CD4-positive, CD25-positive, alpha-beta regulatory T cell (primary cell): ENCODE measurements at places on chromosomes 2 and 18. TPM values are rescaled to one million over a fixed set of nuclear protein-coding genes. Genes with fewer than 3 reads are reported as not detected.

- no peaks in the 10 kb centered on the region for H3K36me3 ChIP-seq
- no peak overlapping the region for H3K4me3 ChIP-seq
- DNase-seq = no peak
- no peak overlapping the region for H3K27ac ChIP-seq
These were observed 145.9 kb downstream of the FMNL2 start for GRCh38 chr2:152480821-152481399.

- no peaks in the 10 kb centered on the region for H3K4me1 ChIP-seq
- H3K27me3 ChIP-seq = no peaks in the 10 kb centered on the region
- no peaks in the 10 kb centered on the region for H3K36me3 ChIP-seq
- H3K4me3 ChIP-seq = no peak overlapping the region
These were observed 23.4 kb upstream of the LRRC30 start for GRCh38 chr18:7207366-7207915.

DNA sequence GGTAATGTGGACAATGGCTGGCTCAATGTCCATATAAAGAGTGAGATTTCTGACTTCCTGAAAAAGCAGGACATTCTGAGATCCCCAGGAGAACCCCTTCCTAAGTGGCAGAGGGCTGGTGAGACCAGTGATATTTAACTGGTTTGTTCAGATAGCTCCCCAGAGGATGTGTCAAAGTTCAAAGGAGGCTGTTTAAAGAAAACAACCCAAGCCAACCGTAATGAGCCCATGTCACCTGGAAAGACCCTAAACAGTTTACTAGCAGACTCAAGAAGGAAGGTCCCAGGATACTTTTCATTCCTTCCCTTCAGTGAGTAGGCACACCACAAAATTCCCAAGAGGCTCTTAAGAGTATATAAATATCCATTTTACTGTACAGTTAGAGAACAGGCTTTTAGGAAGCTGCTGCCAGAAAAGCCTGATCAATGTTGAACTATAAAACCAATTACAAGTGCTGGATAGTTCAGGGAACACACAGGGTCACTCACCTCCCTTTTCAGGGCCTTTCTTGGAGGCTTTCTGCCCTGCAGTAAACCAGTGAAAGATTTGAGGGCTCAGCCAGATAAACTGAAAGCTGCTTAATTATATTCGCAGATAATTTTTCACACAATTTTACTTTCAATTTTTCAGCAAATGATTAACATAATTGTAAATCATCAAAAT, 293.5 kb downstream of the ASXL3 start:
- no peak overlapping the region for H3K27ac ChIP-seq
- no peaks in the 10 kb centered on the region for H3K36me3 ChIP-seq
- H3K4me3 ChIP-seq = no peak overlapping the region
- no peak for DNase-seq

DNA sequence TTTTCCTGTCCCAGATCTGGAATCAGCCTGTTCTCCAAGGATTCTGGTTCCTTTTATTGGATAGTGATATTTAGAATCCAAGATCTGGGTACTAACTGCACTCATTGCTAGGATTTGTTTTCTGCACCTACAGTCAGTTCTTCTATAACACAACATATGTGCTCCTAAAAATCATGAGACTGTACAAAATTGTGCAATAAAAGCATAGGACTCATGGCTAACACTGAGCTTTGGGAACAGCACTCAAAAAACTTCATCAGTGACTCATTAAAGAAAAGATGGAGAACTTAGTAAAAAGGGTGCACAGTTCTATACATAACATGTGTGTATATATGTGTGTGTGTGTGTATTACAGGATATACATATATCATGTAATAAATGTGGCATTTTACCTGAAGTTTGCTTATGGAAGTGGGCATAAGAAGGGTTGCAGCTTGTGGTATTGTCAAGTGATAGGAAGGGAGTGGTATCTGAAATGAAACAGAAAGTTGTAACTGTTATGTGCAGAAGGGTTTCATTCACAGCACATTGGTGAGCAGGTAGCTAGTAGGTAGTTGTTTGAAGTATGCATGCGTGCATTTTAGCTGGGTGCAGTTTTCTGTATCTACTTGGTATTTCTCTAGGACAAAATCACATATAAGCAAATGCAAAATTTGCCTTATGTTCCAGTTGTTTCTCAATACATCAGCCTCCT, 5.9 kb upstream of the SCYGR2 start:
- H3K4me3 ChIP-seq = no peak overlapping the region
- H3K36me3 ChIP-seq = no peaks in the 10 kb centered on the region
- no peaks in the 10 kb centered on the region for H3K4me1 ChIP-seq
- peak; percentile 54 for DNase-seq
- peaks cover 5% of the 10 kb centered on the region for H3K27me3 ChIP-seq

- DNase-seq = no peak
- no peaks in the 10 kb centered on the region for H3K4me1 ChIP-seq
- no peaks in the 10 kb centered on the region for H3K36me3 ChIP-seq
- H3K4me3 ChIP-seq = no peak overlapping the region
- H3K27ac ChIP-seq = no peak overlapping the region
- H3K27me3 ChIP-seq = no peaks in the 10 kb centered on the region
These were observed 84.3 kb upstream of the MAP4K4 start for GRCh38 chr2:101613056-101613704.

DNA sequence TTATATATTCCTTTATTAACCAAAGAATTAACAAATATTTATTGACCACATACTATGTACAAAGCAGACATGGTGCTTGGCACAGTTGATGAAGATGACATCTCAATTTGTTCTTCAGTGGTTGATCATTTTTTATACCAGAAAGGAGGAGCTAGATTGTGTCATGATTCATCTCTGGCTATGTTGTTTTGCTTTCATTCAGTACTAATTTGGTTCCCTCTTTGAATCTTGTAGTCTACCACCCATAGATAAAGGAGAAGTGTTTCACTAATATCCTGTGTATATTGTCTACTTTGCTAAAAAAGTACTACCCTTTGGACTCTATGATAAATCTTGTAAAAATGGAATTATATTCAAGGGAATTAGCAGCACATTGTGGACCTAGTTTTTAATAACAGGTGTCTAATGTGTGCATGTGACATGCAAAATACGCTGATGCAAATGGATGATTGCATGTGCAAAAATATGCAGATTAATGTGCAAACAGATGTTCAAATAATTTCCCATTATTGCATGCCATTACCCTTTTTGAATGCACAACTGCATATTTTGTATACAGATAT, 313.2 kb upstream of the ZEB2 start:
- H3K27ac ChIP-seq = no peak overlapping the region
- no peaks in the 10 kb centered on the region for H3K27me3 ChIP-seq
- H3K4me3 ChIP-seq = no peak overlapping the region

- H3K27me3 ChIP-seq = no peaks in the 10 kb centered on the region
- no peaks in the 10 kb centered on the region for H3K4me1 ChIP-seq
- H3K27ac ChIP-seq = no peak overlapping the region
- no peaks in the 10 kb centered on the region for H3K36me3 ChIP-seq
- H3K4me3 ChIP-seq = no peak overlapping the region
- DNase-seq = no peak
These were observed 958.5 kb downstream of the CNTNAP5 start for GRCh38 chr2:124983595-124983994.

DNA sequence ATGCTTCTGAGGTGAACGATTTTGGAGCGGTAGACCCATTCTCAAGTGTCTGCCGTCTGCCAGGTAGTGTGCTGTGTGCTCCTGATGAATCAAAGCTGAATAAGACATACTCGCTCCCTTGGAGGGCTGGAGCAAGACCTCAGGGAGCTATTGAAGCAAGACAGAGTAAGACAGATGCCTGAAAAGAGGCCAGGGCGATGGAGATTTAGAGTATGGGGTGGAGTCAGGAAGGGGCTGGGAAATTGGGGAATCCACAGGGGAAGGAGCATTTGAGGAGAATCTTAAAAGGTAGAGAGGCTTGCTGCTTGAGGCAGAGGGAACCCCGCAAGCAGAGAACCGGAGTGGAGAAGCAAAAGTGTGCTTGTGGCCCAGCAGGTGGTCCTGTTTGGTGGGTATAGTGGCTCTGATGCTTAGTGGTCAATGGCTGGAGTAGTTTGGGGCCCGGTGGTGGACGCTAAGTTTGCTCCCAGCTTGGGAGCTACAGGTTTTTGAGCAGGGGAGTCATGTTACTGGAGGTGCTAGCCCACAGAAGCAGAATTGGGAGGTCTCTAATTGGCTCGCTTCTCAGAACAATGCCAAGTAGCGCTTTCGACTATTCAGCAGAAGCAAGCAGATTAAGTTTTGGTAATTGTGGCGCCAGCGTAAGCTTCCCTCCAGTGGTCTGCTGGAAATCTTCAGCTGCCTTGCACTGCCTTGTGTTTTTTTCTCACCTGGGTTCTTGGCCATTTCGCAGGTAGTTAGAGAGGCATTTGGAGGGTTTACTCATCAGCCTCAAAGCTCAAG, 2.0 kb downstream of the CNNM4 start:
- H3K27me3 ChIP-seq = no peaks in the 10 kb centered on the region
- peak overlapping the region; percentile 87 for H3K4me3 ChIP-seq
- DNase-seq = no peak
- H3K36me3 ChIP-seq = no peaks in the 10 kb centered on the region
- H3K4me1 ChIP-seq = peaks cover 47% of the 10 kb centered on the region

DNA sequence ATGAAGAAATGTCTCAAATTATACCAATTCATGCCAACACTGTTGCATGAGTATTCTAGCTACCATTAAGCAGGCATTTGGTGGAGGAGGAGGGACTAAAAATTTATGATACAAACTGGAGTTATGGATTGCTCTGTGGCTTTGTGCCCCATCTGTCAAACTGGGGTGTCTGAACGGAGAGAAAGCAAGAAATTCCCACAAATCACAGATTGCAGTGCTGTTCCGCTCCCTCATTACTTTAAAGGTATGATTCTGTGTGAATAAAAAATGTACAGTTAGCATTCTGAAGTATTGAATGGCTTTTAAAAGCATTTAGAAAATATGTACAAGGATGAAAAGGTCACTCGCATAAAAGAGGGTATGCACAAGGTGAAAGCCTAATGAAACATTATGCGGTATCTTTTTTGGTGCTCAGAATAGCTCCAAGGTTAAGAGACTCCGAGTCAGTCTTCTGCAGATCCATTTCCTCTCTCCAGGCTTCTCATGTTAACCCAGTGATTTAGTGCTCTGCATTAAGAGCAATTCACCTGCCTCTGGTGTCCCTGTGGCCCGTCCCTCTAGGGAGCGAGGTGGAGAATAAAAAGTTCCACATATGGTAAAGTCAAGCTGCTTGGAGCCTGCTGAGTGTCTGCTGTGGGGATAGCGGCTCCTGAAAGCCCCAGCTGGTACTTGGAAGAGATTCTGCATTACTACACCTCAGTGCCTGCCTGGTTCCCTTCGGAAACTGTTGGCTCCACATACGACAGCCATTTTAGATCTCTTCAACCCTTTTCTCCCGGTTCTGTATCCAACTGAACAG, 184.2 kb downstream of the ZNF521 start:
- H3K4me1 ChIP-seq = no peaks in the 10 kb centered on the region
- H3K4me3 ChIP-seq = no peak overlapping the region
- DNase-seq = no peak
- no peaks in the 10 kb centered on the region for H3K27me3 ChIP-seq
- no peaks in the 10 kb centered on the region for H3K36me3 ChIP-seq

DNA sequence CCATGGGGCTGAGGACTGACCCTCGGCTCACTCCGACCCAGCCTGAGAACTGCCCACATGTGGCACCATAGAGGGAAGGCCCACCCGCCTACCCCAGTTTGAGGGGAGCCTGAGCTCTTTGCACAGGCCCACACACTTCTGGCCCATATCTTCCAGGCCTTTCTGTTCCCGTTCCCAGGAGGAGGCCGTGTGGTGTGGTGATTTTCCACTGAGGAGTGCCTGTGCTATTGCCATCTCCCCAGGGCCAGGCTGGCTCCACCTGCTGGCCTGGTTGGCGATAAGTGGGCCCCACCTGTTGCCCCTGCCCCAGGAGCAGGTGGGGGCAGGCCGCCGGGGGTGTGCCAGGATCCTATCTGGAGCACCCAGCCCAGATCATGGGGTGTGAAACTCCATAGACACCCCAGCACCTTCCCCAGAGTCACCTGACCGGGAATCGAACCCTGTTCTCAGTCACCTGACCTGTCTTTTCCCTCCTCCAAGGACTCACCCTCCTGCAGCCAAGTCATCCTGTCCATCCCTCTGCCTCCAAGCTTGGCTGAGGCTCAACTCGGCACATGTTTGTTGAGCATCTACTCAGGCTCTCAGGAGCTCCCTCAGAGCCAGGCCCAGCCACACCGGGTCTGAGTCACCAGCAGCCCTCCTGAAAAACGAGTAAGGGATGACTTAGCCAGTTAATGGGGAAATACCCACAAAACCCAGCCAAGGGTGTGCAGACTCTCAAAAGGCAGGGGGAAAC, 120.1 kb downstream of the CYP26B1 start:
- H3K36me3 ChIP-seq = no peaks in the 10 kb centered on the region
- no peaks in the 10 kb centered on the region for H3K4me1 ChIP-seq
- no peaks in the 10 kb centered on the region for H3K27me3 ChIP-seq

GRCh38 chr2:47165001-47165555, 10.0 kb upstream of the STPG4 start:
- no peak overlapping the region for H3K27ac ChIP-seq
- H3K27me3 ChIP-seq = no peaks in the 10 kb centered on the region
- peaks cover 69% of the 10 kb centered on the region for H3K36me3 ChIP-seq
- no peak for DNase-seq
- H3K4me1 ChIP-seq = peaks cover 12% of the 10 kb centered on the region
- H3K4me3 ChIP-seq = no peak overlapping the region

- no peaks in the 10 kb centered on the region for H3K27me3 ChIP-seq
- H3K4me3 ChIP-seq = no peak overlapping the region
- H3K36me3 ChIP-seq = peaks cover 23% of the 10 kb centered on the region
- no peak overlapping the region for H3K27ac ChIP-seq
- H3K4me1 ChIP-seq = peaks cover 14% of the 10 kb centered on the region
These were observed 39.1 kb downstream of the CUL3 start for GRCh38 chr2:224545884-224546644.

DNA sequence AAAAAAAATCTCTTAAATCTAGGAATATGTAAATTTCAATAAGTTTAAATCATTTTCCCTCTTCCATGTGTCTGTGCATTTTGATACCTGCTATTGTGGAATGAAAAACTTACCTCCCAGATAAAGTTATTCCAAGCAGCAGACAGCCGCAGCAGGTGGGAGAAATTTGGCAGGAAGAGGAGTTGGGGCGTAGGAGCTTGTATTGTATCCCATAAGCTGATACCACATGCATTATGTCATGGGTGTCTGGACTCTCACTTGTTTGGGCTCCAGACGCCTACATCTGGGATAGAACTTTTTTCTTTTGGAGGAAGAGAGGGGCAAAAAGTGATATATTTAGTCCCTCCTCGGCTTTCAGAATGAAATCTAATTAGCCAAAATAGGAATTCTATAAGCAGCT, 59.3 kb upstream of the TCF4 start:
- H3K36me3 ChIP-seq = no peaks in the 10 kb centered on the region
- no peak overlapping the region for H3K27ac ChIP-seq
- no peaks in the 10 kb centered on the region for H3K27me3 ChIP-seq

The KRTCAP3 gene
- 2.4 TPM for polyA plus RNA-seq

The B3GNT7 gene
- polyA plus RNA-seq = not detected

The VIT gene
- polyA plus RNA-seq = not detected

The VAMP5 gene
- 215 TPM for polyA plus RNA-seq

The ERICH2 gene
- polyA plus RNA-seq = not detected

The AMER3 gene
- polyA plus RNA-seq = not detected

The MREG gene
- 2.6 TPM for polyA plus RNA-seq

The RPRM gene
- 1.1 TPM for polyA plus RNA-seq

The CYBRD1 gene
- not detected for polyA plus RNA-seq
